Activated CD4-positive, alpha-beta T cell treated with anti-CD3 and anti-CD28 coated beads, Interleukin-2, amount 50 U/mL, for 24 hours (primary cell): ENCODE measurements at places on chromosomes 7 and 10.

- DNase-seq = no peak
Observed at GRCh38 chr7:81143856-81144255, 225.0 kb upstream of the SEMA3C start.

- DNase-seq = no peak
Observed at GRCh38 chr10:120456143-120456625, 843 bp upstream of the PLPP4 start.

DNA sequence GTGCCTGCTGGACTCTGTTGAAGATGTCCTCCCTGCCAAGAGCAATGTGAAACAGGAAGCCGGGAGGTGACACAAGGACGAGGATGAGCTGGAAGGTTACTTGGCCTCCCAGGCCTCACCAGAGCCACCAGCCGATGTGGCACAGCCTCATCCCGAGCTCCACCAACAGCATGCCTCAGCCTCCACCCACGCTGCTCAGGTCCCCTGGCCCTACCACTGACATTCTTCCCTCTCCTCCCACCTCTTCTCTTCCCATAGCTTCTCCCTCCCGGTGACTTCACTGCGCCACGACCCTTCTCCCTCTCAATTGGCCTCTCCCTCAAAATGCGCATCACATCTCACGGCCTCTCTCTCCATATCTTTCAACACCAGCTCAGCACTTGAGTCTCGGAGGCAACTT is 249.9 kb downstream of the SKAP2 start:
- DNase-seq = no peak

DNA sequence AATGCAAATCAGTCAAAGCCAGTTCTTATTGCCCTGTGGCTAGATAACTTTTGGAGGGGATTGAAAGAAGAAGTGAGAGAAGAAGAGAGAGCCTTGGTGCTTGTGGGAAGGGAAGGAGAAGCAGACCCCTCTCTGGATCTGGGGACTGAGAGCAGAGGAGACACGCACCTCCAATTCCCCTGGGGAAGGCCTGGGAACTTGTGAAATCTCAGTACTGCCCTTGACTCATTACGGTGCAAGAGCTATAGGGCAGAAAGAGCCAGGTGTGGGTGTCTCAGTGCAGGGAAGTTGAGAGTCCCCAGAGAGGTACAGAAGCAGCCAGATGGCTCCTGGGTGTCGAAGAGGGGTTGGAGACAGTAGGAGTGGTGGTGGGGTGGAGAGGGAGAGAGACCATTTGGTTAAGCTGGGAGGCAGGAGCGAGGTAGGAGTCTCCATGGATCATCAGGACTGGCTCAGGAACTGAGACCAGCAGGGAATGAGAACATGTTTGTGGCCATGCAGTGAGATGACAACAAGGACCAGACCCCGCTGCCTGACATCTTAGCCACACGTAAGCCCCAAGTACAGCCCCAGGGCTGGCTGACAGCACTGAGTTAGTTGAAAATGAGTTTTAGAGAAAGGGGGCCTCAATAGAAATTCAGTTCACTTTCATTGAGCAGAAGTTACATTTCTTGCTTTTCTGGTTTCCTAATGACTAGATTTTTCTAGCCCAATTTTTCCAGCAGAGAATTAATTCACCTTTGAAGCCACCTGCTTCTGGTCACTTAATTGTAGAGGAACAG is 238.2 kb downstream of the BUB3 start:
- no peak for DNase-seq
